ENCODE measurements at places on chromosomes 5 and 9.

- DNase-seq: no peak
Observed at GRCh38 chr9:79028101-79028500, 543.7 kb upstream of the TLE4 start.

DNA sequence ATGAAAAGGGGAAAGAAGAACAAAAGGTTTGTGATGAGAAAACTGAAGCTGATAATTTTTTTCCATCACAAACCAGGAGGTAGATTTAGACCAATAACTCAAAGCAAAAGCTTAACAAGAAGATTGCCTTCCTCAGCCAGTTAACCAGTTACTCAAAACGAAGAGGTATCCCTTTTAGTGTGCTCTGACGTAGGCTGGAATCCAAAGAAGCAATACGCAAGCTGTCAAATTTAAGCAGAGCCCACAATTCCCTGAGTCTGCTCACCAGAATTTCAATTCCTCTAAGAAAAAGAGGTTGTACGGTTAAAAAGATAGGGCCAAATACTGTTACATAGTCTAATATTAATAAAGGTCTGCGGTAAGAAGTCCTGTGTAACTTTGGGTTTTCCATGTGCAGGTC lies 61.8 kb downstream of the BRINP1 start:
- DNase-seq: no peak

DNA sequence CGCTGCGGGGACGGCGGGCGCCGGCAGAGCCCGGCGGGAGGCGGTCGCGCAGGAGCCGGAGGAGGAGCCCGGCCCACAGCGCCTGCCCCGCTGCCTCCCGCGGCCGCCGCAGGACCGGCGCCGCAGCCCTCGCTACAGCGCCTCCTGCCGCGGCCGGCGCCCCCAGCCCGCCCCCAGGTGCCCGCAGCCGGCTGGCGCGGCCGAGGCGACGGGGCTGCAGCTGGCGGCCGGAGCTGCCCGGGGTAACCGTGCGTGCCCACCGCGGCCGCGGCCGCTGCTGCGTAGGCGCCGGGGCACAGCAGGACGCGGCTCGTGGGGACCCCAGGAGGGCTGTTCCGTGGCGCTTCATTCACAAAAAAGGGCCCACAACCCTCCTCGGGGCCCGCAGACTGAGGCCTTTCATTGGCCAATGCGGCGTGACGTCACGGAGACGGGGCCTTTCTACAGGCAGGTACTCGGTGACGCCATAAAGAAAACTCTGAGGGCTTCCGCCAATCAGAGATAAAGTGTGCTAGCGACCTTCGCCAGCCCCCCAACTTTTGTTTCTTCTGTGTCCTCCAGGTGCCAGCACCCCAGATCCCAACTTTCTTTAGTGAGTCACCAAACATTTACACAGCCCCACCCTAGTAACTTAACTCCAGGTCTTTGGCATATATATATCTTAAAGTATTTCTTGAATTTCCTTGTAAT lies at the start of gene CDC14B:
Gene CDC14B, minus strand, starts transcription at position 353 of the 690 bp plus-strand sequence. CDS start 465 bp downstream, outside the sequence.
- DNase-seq: peak; percentile 83

- no peak for DNase-seq
Observed at GRCh38 chr5:43315263-43315662, 2.1 kb upstream of the HMGCS1 start.

GRCh38 chr9:134348404-134349155 lies 22.3 kb downstream of the RXRA start:
- DNase-seq: no peak

- DNase-seq: no peak
Observed at GRCh38 chr9:38057416-38058195, 11.4 kb downstream of the SHB start.

DNA sequence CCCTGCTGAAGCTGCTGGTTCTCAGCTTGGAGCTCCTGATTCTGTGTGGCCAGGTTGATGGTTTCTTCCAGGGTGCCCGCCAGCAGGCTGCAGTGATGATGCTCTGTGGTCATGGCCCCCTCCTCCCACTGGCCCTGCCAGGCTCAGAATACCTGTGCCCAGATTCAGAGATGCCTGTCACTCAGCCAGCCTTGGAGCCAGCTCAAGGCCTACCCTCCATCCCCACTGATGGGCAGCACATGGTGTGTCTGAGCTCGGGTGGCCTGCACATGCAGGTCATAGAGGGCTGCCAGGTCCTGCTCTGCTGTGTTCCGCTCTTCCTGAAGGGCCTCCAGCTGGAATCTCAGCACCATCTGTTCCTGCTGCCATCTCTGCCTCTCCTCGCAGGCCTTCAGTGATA lies 5.4 kb downstream of the SLC35A4 start:
- no peak for DNase-seq

- DNase-seq: no peak
Observed at GRCh38 chr5:126736141-126736540, 40.8 kb upstream of the LMNB1 start.

GRCh38 chr9:133117271-133118178 lies 3.5 kb downstream of the RALGDS start:
- no peak for DNase-seq

DNA sequence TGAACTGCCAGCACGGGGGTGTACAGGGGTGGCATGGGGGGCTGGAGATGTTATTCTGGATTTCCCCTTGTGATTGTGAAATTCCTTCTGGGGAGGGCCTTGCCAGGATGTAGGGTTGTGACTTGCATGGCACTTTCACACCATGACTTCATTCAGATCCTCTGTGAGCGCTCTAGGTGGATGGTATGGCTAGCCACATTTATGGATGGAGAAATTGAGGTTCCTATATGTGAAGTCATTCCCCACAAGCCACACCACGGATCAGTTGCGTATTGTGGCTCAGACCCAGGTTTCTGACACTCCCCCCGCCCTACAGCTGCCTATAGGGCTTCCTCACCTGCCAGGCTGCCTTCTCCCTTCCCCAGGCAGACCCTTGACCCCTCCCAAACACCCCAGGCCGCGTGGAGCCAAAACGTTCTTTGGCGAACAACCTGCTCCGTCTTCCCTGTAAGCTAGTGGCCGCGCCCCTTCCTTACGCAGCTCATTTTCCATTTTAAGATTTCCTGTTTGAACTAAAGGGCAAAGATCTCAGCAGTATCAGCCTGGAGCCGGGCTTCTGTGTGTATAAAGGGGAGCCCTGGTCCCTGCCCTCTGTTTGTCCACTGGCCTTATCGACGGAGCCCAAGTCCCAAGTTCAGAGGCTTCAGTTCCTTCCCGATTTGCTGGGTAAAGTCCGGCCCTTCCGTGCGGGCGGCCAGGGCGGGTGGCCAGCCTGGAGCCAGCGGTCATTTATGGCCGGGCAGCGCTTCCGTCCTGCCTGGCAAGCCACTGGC lies 97.8 kb upstream of the KLF4 start:
- no peak for DNase-seq

GRCh38 chr5:171441246-171441791 lies 21.9 kb downstream of the FGF18 start:
- no peak for DNase-seq

DNA sequence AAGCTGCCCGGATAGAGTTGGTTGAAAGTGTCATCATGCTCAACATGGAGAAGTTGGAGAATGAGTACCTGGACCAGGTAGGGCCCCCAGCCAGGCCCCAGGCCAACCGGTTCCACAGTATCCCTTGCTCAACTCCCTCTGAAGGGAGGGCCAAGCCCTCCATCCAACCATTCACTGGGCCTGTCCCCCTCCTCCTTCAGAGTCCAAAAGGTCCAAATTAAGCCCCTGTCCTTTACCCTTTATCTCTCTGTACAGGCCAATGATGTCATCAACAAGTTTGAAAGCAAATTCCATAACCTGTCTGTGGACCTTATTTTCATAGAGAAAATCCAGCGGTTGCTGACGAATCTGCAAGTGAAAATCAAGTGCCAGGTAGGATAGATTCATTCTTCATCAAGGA lies 47.2 kb downstream of the CCDC180 start:
- no peak for DNase-seq

DNA sequence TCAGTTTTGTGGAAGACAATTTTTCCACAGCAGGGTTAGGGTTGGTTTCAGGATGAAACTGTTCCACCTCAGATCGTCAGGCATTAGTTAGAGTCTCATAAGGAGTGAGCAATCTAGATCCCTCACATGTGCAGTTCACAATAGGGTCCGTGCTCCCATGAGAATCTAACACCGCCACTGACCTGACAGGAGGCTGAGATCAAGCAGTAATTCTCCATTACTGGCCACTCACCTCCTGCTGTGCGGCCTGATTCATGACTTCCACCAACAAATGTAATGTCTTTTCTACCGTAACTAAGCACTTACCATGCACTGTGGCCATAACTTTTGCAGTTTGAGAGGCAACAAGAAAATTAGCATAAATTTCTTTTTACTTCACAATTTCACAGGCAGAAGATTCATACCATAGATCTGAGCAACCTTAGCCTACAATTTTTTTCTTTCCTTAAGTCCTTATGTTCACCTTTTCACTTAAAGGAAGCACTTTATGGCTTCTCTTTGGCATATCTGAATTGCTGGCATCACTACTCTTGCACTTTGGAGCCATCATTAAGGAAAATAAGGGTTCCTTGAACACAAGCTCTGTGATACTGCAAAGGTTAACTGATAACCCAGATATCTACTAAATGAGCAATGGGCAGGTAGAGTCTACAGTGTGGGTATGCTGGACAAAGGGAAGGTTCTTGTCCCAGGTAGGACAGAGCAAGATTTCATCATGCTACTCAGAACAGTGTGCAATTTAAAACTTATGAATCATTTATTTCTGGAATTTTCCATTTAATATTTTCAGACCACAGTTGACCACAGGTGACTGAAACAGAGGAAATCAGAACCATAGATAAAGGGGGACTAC lies 83.0 kb upstream of the IFNK start:
- DNase-seq: no peak

GRCh38 chr5:160293901-160294561 lies 18.3 kb downstream of the CCNJL start:
- no peak for DNase-seq

- DNase-seq: no peak
Observed at GRCh38 chr9:5876711-5877110, 14.0 kb upstream of the MLANA start.

GRCh38 chr5:36158144-36158543 lies 6.2 kb downstream of the SKP2 start:
- no peak for DNase-seq

- DNase-seq: no peak
Observed at GRCh38 chr9:70493029-70493428, 78.6 kb upstream of the KLF9 start.

DNA sequence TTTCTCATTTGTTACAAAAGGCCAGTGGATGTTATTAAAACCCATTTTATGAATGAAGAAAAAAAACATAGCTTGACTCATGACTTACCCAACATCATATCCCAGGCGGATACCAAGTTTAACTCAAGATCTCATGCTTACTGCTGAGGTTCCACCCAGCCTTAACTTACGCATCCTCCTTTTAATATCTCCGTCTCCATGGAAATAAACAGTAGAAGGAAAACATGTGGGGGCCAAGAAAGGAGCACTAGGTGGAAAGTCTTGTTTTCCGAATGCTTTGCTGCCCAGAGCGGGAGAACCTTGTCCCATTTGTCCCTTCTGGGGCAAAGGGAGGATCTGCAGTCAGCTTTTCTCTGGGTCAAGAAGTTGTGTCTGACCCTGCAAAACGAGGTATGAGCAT lies 44.1 kb downstream of the ANGPTL2 start:
- no peak for DNase-seq

GRCh38 chr5:43019291-43019613 lies 20.9 kb downstream of the ANXA2R start:
- DNase-seq: no peak

GRCh38 chr5:175663186-175664184 lies 5.6 kb downstream of the HRH2 start:
- DNase-seq: no peak

DNA sequence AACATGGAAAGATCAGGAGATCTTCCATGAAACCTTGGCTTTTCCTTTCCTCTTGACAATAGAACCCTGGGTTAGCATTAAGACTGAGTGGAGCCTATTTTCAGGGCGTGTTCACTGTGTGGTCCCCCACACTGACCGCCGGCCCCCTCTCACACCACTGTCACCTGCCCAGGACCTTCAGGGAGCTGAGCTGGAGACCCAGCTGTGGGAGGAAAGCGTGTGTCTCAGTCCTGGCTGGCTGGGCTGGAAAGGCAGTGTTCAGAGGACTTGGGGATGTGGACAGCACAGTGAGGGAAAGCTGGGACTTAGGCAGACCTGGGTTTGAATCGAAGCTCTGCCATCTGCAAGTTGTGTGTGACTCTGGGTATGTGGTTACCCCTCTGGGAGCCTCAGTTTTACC lies 268.1 kb downstream of the NSG2 start:
- no peak for DNase-seq

- DNase-seq: no peak
Observed at GRCh38 chr9:14813336-14814248, 91.1 kb upstream of the CER1 start.

GRCh38 chr9:6068983-6069382 lies 53.6 kb upstream of the RANBP6 start:
- no peak for DNase-seq

- no peak for DNase-seq
Observed at GRCh38 chr9:126219648-126220063, 107.0 kb upstream of the MVB12B start.

DNA sequence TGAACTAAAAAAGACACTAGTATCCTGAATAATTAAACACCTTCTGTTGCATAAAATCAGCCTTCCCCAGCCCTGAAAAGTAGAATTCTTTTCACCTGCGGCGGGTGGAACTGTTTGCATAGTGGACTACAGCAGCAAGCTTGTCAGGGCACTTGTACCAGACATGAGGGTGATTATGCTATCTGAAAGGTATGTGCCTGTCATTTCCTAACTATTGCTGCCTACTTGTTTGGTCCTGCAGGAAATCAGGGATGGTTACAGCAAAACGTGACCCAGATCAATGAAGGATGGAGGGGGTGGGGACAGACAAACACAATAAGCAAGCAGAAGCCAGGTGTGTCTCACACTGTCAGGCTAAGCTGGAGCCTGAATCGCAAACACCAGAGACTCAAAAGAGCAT lies 385.6 kb downstream of the MLLT3 start:
- DNase-seq: no peak

GRCh38 chr9:85515021-85515420 lies 226.7 kb downstream of the AGTPBP1 start:
- DNase-seq: no peak

DNA sequence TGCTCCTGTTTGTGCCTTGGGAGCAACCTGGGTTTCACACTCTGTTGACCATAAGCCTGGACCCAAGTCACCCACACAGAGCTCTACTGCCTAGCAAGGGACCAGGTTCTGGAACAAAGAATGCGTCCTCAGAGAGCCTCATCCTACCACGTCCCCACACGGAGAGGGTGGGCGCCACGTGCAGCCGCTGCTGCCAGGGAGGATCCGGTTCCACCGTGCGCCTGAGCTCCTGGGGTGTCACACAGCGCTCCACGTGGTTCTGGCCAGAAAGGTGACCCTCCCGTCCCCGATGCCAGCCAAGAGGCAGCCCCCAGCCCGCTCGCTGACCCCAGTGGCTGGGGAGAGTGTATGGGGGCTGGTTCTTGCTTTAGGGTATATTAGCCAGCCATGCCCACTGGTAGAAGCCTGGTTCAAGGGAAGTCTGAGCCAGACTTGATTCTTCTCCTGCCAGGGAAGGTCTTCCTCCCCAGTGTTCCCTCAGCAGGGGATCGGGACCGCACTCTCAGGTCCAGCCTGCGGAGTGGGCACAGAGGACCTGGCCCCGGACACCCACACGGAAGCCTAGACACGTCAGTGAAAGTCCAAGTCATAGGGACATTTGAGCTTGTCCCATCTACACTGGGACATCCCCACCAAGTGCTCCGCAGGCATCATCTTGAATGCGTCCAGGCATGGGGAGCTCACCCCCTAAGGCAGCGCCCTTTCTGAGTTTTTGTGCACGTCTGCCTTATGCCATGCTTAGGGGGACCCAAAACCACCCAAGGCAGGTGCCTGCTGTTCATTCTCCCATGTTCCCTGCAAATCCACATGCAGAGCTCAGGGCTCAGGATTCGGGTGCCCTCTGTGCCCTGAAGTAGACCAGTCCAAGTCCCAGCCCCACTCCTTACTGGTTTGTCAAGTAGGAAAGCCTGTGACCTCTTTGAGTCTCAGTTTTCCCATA lies 2.4 kb downstream of the FCN1 start:
- no peak for DNase-seq

Data from stimulated activated CD4-positive, alpha-beta T cell treated with anti-CD3 and anti-CD28 coated beads, Interleukin-4, amount 100 ng/mL, for 4 hours (primary cell).